ENCODE measurements at places on chromosomes 7 and 10. TPM values are rescaled to one million over a fixed set of nuclear protein-coding genes. Genes with fewer than 3 reads are reported as not detected.

GRCh38 chr7:93047514-93048099 is 70.2 kb downstream of the SAMD9 start:
- DNase-seq: no peak

DNA sequence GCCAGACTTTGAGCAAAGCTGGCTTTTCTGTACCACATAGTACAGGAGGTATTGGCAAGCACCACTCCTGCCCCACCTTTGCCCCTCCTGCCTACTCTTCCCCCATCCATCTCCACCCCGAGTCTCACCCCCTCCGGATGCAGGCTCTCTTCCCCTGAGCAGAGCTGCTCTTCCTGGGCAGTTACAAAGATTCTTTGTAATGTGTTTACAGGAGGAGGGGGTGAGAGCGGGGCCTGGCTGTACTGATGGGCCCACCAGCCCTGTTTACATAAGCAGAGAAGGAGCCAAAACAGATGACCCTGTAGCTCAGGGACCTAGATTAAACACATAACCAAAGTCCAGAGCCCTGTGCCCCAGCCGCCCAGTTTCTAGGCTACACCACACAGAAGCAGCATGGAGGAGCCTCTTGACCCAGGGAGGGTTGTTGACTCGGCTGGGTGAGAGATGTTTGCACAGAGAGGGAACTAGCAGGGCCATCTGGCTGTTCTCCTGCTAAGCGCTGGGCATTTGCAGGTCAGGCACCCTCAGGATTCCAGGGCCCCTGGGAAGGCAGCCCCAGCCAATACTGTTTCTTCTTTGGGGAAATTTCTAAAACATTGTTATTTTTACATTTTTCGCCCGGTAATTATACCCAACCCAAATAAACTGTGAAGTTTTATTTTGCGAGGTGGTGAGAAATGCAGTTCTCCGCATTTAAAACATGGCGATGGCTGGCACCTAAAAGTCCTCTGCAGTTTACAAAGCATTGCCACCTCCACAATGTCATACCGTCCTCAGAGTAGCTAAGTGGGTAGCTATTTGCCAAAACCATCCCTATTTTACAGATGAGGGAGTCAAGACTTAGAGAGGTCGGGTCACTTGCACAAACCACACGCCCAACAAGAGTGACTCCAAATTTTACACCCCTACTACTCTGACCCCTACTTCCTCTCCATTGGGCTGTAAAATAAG is 11.4 kb upstream of the ZKSCAN1 start:
- no peak for DNase-seq

DNA sequence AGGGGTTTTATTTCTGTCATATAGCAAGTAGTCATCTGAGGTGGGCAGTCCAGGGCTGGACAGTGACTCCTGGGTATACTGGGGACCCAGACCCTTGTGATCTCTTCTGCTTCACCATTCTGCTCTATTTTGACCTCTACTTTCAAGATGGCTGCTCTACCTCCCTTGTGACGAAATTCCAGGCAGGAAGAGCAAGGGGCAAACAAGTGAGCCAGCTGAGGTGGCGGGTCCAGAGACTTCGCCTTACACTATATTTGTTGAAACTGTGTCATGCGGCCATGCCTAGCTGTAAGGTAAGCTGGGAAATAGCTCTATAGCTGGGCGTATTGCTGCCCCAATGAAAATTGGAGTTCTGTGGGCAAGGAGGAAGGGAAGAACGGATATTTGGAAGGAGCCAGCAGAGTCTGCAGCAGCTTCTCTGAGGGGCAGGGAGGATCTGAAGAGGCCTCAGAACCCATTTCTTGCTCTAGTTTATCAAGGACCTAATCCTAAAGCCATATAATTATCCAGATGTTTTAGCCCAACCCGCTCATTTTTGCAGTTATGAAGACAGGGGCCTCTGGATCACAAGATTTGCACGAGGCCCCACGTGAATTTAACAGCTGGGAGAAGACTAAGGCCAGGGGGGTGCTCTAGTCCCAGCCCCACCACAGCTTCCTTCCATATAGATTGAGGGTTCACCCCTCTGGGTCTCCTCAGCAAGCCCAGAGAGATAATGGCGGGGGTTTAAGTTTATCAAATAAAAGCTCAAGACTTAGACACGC is 7.7 kb upstream of the CPA1 start:
- DNase-seq: no peak

GRCh38 chr7:112421666-112422486 is 28.4 kb upstream of the IFRD1 start:
- no peak for DNase-seq

GRCh38 chr7:118844748-118845147 is 620.2 kb downstream of the ANKRD7 start:
- DNase-seq: no peak

- no peak for DNase-seq
Measured at GRCh38 chr7:99505324-99505662, 831 bp downstream of the ZKSCAN5 start.

- DNase-seq: no peak
Measured at GRCh38 chr7:99032928-99033327, 111.0 kb downstream of the SMURF1 start.

The COX19 gene
- 18.3 TPM for total RNA-seq

The C10orf105 gene
- 0.53 TPM for total RNA-seq

The ACHE gene
- total RNA-seq: 0.94 TPM

The AGBL3 gene
- 5.3 TPM for total RNA-seq

The SPAM1 gene
- not detected for total RNA-seq
